Right renal cortex interstitium (tissue), 3 donors: ENCODE measurements at places on chromosomes 11 and 22. TPM values are rescaled to one million over a fixed set of nuclear protein-coding genes. Genes with fewer than 3 reads are reported as not detected.

Gene GPR152
- not detected for polyA plus RNA-seq

Gene AASDHPPT
- polyA plus RNA-seq = 80.6 TPM

Gene KCNJ11
- polyA plus RNA-seq = 2.4 TPM

Gene MYEOV
- 5.6 TPM for polyA plus RNA-seq

Gene MMP13
- polyA plus RNA-seq = not detected

Gene SAA2
- 0.15 TPM for polyA plus RNA-seq

Gene ADAMTS15
- polyA plus RNA-seq = 55.7 TPM

Gene OR52M1
- not detected for polyA plus RNA-seq

Gene OR52N4
- not detected for polyA plus RNA-seq

Gene ELF5
- 77.8 TPM for polyA plus RNA-seq

Gene TRIM49
- polyA plus RNA-seq = not detected

Gene BLID
- polyA plus RNA-seq = not detected

Gene PRR33
- polyA plus RNA-seq = 0.07 TPM

Gene LRRC10B
- polyA plus RNA-seq = 1.1 TPM

Gene C11orf16
- polyA plus RNA-seq = 0.53 TPM

Gene GGTLC3
- polyA plus RNA-seq = not detected

Gene HMOX1
- 43.7 TPM for polyA plus RNA-seq

Gene FOLR1
- polyA plus RNA-seq = 57.0 TPM

Gene CCDC116
- polyA plus RNA-seq = 0.14 TPM

Gene SNX32
- 2.7 TPM for polyA plus RNA-seq

Gene MPZL2
- 20.7 TPM for polyA plus RNA-seq

Gene SLC22A9
- polyA plus RNA-seq = not detected

Gene OR52N5
- polyA plus RNA-seq = not detected

Gene SLC25A45
- 5.2 TPM for polyA plus RNA-seq

Gene CHRNA10
- polyA plus RNA-seq = 1.2 TPM

Gene MS4A1
- polyA plus RNA-seq = 0.32 TPM

Gene SCGB2A2
- not detected for polyA plus RNA-seq

Gene BCR
- 54.3 TPM for polyA plus RNA-seq

Gene FIBIN
- 22.2 TPM for polyA plus RNA-seq

Gene NXPE2
- 0.37 TPM for polyA plus RNA-seq

Gene OR2D2
- polyA plus RNA-seq = not detected

Gene POLR2F
- 72.5 TPM for polyA plus RNA-seq

Gene LRRC32
- polyA plus RNA-seq = 59.3 TPM

Gene CCDC15
- polyA plus RNA-seq = 3.7 TPM

Gene TBRG1
- polyA plus RNA-seq = 27.1 TPM

Gene HPX
- polyA plus RNA-seq = 1.6 TPM

Gene PLAAT5
- polyA plus RNA-seq = 0.42 TPM

Gene KMT5B
- polyA plus RNA-seq = 78.5 TPM

Gene PIM3
- 14.5 TPM for polyA plus RNA-seq

Gene PHF21B
- polyA plus RNA-seq = 3.0 TPM

Gene WNT11
- polyA plus RNA-seq = 11.7 TPM

Gene RFPL2
- 0.35 TPM for polyA plus RNA-seq

Gene MADD
- polyA plus RNA-seq = 37.9 TPM
